ENCODE measurements at places on chromosomes 5 and 9.
A peak's percentile ranks its signal among the peaks of the same experiment; 100 is the strongest.

DNA sequence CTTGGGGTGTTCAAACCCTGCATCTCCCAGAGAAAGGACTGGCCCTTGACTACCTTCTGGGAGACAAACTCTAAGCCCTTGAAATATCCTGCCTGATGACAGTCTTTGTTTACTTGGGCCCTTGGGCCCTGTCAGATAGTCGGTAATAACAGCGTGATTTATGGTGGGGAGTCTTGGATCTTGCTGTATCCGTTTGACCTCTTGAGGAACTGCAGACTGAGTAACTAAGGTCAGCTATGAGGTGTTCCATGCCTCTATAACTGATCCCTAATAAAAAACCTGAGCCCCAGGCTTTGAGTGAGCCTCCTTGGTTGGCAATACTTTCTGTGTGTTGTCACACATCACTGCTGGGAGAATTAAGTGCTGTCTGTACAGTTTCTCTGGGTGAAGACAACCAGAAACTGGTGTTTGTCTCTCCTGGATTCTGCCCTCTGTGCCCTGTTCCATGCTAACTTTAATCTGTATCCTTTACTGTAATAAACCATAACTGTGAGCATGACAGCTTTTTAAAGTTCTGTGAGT, 56.2 kb upstream of the ANKRD33B start:
- no peak for DNase-seq

- peak; percentile 9 for DNase-seq
These were observed 60.1 kb downstream of the FAM174A start for GRCh38 chr5:100595152-100595811.

- no peak for DNase-seq
These were observed 35.3 kb downstream of the PRDM6 start for GRCh38 chr5:123124126-123124858.

GRCh38 chr9:132547436-132547835, 35.0 kb upstream of the BARHL1 start:
- DNase-seq: no peak

GRCh38 chr9:106879439-106879882, 16.5 kb downstream of the ZNF462 start:
- DNase-seq: no peak

DNA sequence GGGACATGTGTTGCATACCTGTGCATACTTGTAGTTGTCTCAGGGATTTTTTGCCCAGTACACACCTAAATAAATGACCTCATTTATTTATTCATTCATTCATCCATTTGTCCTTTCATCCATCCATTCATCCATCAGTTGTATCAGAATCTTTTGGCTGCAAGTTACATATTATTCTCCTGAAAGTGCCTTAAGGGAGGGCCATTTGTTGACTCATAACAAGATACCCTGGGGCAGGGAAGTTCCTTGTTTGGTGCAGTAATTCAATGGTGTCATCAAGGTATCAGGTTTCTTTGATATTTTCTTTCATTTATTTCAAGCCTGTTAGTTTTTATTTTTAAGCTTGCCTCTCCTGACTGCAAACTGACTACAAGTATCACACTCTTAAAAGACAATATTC, 597.9 kb upstream of the TLE4 start:
- no peak for DNase-seq

All from forelimb muscle (tissue), 1 donor.